ENCODE measurements at places on chromosomes 6 and 20. TPM values are rescaled to one million over a fixed set of nuclear protein-coding genes. Genes with fewer than 3 reads are reported as not detected.
A peak's percentile ranks its signal among the peaks of the same experiment; 100 is the strongest.

The TGM3 gene
- total RNA-seq, result not detected

The RAB23 gene
- total RNA-seq, result 11.2 TPM

GRCh38 chr6:19446570-19446969 lies 390.6 kb upstream of the ID4 start:
- H3K27ac ChIP-seq, result no peak overlapping the region
- DNase-seq, result peak; percentile 58
- peaks cover 18% of the 10 kb centered on the region for H3K4me1 ChIP-seq
- no peaks in the 10 kb centered on the region for H3K36me3 ChIP-seq
- H3K4me3 ChIP-seq, result no peak overlapping the region

- peaks cover 20% of the 10 kb centered on the region for H3K4me1 ChIP-seq
- no peaks in the 10 kb centered on the region for H3K36me3 ChIP-seq
- no peak overlapping the region for H3K4me3 ChIP-seq
- no peaks in the 10 kb centered on the region for H3K27me3 ChIP-seq
These were observed 188.6 kb downstream of the GJA10 start for GRCh38 chr6:90082847-90083246.

DNA sequence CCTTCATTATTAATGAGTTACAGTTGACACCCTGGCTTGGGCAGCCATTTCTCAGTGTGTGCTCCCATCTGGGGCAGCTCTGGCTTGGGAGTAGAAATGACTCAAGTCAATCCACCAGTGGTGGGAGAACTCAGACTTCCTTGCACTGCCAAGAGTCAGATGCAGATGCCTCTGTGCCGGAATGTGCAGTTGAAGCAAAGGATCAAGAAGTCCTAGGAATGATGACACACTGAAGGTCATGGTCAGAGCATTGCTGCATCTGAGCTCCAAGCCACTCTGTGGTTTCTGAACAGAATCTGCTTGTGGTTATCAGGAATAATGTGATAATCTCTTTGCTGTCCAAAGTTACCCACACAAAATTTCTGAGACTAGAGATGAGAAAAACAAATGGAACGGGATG lies 19.5 kb upstream of the PAX1 start:
- no peak overlapping the region for H3K4me3 ChIP-seq
- H3K27ac ChIP-seq, result no peak overlapping the region
- no peaks in the 10 kb centered on the region for H3K4me1 ChIP-seq
- H3K36me3 ChIP-seq, result no peaks in the 10 kb centered on the region
- peaks cover 50% of the 10 kb centered on the region for H3K27me3 ChIP-seq

Data from PC-3 (cell line).